ENCODE measurements at places on chromosomes 1 and 21.
A peak's percentile ranks its signal among the peaks of the same experiment; 100 is the strongest.

DNA sequence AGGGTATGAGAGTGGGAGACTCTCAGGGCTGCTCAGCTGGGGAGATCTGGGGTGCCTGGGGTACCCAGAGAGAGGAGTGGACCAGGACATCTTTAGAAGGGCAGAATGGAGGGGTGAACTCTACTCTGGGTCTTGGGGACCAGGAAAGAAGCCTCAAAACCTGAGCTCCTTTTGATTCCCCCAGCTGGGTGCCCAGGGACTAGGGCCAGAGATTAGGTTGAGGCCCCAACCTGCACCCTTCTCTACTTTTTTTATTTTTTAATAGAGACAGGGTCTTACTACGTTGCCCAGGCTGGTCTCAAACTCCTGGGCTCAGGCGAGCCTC, 1.9 kb downstream of the PDZK1IP1 start:
- DNase-seq = no peak

- peak; percentile 78 for DNase-seq
Measured at GRCh38 chr1:233543338-233544255, 70.3 kb upstream of the KCNK1 start.

DNA sequence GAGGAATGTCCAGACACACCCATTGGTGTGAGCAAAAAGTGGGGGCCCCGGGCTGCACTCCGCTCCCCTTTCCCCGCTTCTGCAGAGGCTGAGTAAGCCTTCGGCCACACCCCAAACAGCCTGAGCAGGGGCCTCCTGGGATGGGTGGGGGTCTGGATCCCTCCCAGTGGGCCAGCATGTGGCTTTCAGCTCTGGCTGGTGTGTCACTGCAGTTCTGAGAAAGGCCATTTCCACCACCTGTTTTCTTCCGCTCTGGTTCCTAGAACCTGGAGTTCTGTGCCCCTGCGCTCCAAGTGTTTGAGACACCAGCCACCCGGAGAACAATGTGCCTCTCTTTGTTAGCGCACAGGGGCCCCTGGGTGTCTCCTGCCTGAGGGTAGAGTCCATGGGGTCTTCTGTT, 30.9 kb downstream of the SLC37A1 start:
- no peak for DNase-seq

DNA sequence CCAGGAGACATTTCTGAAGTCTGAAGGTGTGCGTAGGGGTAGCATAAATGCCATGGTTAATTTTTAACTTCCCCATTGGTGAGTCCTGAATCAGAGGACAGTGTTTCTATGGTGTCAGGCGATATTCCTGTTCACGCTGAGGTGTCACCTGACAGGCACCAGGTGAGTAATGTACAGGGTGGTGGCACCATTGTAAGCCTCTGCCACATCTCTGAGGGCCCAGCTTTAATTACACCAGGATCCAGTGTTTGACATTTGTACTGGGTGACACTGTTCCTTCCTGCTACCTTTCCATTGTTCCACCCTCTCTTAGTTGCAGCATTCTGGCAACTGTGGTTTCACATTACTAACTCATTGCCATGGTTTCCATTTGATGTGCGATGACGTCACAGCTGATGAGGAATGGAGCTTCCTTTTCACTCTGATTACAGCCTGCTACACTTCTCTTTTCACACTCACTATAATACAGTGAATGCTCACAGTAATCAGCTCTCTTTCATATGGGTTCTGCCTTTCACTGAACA, 40.6 kb upstream of the MARK1 start:
- peak; percentile 39 for DNase-seq

GRCh38 chr1:150162862-150163706, 13.4 kb downstream of the PLEKHO1 start:
- DNase-seq = peak; percentile 99

- peak; percentile 55 for DNase-seq
Measured at GRCh38 chr1:103111926-103112325, 3.6 kb upstream of the COL11A1 start.

DNA sequence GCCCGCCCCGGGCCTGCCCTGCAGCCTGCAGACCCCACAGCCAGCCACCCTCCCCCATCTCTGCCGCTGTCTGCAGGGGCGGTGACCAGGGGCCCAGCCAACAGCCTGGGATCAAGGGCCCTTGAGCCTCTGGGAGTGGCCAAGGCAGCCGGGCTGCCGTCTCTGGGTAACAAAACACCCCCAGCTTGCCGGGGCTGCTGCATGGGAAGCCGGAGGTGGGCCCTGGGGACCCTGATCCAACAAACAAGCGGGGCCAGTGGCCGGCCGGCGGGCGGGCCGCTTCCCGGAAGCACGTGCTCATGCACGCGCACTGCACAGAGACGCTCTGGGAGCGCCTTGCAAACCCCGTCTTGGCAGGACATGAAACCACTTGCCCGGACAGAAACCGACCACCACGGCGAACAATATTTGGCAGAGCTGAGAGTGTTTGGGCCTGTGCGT, 13.2 kb downstream of the MEGF6 start:
- no peak for DNase-seq

- peak; percentile 64 for DNase-seq
Measured at GRCh38 chr1:30801771-30802198, 44.2 kb upstream of the LAPTM5 start.
